ENCODE measurements at places on chromosomes 16 and 17. TPM values are rescaled to one million over a fixed set of nuclear protein-coding genes. Genes with fewer than 3 reads are reported as not detected.

GRCh38 chr16:13111747-13112146, 210.3 kb downstream of the SHISA9 start:
- no peak for DNase-seq

GRCh38 chr17:49469831-49470810, 25.0 kb upstream of the NGFR start:
- no peak for DNase-seq

DNA sequence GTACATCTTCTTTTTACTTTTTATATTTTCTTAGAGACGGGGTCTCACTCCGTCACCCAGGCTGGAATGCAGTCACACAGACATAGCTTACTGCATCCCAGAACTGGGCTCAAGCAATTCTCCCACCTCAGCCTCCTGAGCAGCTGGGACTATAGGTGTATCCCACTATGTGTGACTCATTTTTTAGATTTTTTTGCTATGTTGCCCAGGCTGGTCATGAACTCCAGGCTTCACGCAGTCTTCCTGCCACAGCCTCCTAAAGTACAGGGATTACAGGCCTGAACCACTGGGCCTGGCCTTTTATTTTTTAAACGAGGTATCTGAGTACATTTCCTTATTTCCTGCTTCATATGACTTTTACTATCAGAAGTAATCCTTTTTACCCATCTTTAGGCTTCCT, 48.0 kb downstream of the GLG1 start:
- no peak for DNase-seq

- no peak for DNase-seq
Observed at GRCh38 chr16:47065766-47066688, 77.7 kb downstream of the NETO2 start.

- DNase-seq = no peak
Observed at GRCh38 chr16:72125635-72126428, 32.2 kb downstream of the DHX38 start.

DNA sequence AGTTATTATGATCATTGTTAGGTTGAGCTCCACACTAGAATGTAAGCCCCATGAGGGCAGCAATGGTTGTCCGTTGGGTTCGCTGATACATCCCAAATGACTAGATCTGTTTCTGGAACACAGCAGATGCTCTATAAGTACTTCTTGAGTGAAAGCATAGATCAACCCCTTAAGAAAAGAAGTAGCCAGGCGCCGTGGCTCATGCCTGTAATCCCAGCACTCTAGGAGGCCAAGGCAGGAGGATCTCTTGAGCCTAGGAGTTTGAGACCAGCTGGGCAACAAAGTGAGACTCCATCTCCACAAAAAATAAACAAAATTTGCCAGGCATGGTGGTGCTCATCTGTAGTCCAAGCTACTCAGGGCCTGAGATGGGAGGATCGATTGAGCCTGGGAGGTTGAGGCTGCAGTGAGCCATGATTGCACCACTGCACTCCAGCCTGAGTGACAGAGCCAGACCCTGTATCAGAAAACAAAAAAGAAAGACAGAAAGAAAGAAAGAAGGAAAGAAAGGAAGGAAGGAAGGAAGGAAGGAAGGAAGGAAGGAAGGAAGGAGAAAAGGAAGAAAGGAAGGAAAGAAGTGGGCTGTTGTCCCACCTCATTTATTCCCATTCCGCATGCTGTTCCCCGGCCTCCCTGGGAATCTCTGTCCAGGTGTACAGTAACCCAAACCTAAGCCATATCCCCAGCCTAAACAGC, 54.4 kb upstream of the RPL38 start:
- DNase-seq = no peak

KRTAP4-3 gene
- not detected for total RNA-seq

GRCh38 chr16:68644715-68645493, at the start of gene CDH3:
Gene CDH3 (plus strand): TSS chr16:68645310. CDS start chr16:68645380, 70 bp downstream.
- peak; percentile 13 for DNase-seq

- no peak for DNase-seq
Observed at GRCh38 chr17:9363440-9364350, 211.9 kb downstream of the STX8 start.

GRCh38 chr16:23401139-23401538, 51.9 kb downstream of the COG7 start:
- DNase-seq = no peak

- DNase-seq = no peak
Observed at GRCh38 chr16:25689137-25689836, 2.5 kb upstream of the HS3ST4 start.

GRCh38 chr16:71464231-71464630, 2.2 kb upstream of the ZNF23 start:
- DNase-seq = no peak

DNA sequence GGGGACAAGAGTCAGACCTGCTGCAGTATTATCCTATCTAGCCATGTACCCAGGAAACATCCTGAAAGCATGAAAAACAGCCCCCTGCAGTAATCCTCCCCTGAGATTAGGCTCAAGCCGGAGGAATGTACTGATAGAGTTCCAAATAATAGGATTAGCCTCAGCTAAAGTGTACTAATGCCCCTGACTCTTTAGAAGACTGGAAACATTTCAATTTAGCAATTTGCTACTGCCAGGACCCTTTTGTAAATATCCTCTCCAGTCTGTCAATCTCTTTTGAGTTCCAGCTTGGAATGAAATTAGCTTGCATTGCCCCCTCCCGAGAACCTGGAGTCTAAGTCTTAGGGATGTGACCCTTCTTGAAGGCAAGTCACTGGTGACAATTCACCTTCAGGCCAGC, 110.8 kb upstream of the DNAH9 start:
- no peak for DNase-seq

KRTAP4-5 gene
- total RNA-seq = not detected

DNA sequence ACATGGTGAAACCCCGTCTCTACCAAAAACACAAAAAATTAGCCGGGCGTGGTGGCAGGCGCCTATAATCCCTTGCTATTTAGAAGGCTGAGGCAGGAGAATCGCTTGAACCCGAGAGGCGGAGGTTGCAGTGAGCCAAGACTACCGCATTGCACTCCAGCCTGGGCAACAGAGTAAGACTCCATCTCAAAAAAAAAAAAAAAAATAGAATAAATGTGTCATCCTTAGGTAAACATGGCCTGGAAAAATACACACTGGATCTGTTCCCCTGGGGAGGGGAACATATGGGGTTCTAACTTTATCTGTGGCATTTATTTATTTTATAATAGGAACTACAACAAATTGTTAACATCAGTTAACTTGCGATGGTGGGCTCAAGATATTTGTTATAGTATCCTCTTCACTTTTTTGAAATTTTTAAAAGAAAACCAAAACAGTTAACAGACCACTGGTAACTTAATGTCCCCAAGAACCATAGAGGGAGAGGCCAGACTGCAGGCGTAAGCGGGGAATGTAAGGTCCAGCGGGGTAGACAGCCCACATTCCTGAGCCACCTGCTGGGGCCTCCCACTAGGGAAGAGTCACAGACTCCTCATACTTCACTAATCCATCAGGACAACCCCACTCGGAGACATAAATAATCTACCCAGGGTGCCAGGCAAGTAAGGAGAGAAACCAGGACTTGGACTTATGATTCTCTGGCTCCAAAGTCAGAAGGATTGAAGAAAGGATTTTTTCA, 12.5 kb upstream of the TXNDC11 start:
- DNase-seq = no peak

GRCh38 chr16:48173889-48174288, 18.1 kb upstream of the ABCC12 start:
- DNase-seq = no peak

- DNase-seq = no peak
Observed at GRCh38 chr17:18093616-18094408, 6.1 kb downstream of the DRG2 start.

EVI2A gene
- 41.5 TPM for total RNA-seq

GRCh38 chr16:20382202-20382948, 22.2 kb downstream of the PDILT start:
- DNase-seq = no peak

KIF19 gene
- total RNA-seq = 0.20 TPM

ADGRG1 gene
- total RNA-seq = 29.8 TPM

CACNG1 gene
- not detected for total RNA-seq

DNA sequence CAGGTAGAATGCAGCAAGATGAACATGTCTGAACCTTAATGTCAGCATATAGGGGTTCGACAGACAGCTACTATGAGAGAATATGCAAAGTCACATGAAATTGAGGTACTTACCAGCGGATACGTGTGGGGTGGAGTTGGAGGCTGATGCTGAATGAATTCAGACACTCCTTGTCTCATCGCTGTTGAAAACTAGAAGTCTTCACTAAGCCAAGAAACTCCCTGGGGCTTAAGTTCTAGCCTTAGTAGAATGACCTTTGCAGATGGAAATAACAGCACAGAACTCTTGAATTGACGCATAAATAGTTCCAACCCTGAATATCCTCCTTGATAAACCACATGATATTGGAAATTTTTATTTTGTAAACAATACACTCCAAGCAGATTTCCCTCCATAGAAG, 32.9 kb upstream of the MYOCD start:
- no peak for DNase-seq

DNA sequence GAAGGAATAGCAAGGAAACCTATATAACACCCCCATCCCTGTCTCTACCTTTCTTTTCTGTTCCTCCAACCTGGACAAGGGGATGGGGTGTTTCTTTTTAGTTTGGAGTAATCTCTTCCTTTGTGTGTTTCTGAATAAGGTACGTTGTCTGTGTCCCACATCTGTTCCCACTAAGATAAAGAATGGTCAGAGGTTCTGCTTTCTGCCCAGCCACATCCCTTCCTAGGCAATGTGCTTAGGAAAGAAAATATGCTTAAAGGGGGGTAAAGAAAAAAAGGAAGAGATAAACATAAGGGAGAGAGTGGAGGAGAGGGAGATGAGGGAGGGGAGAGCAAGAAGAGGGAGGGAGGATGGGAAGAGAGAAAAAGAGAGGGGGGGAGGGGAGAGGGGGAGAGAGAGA, 35.1 kb downstream of the SLC6A2 start:
- DNase-seq = no peak

CLDN7 gene
- total RNA-seq = 1.1 TPM

DNA sequence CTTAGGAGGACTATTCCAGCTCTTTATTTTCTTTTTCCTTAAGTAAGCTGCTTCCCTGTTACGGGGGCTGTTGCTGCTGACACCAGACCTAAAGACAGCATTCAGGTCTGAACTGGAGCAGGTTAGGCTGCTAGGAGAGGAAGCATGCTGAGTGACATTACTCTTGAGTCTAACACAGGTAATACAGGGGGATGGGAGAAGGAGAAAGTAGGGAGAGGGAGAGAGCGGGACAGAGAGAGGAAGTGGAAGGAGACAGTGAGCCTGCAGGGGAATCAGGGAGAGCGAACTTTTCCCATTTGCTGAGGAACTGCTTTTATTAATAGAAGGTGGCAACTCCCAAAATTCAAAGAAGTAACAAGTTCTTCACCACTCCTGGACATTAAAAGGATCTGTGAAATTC, 130.9 kb downstream of the PARN start:
- DNase-seq = no peak

KRT15 gene
- not detected for total RNA-seq

- no peak for DNase-seq
Observed at GRCh38 chr16:2145843-2146242, 2.6 kb upstream of the RAB26 start.

GRCh38 chr17:77882481-77883212, 75.9 kb upstream of the TNRC6C start:
- DNase-seq = peak; percentile 93

DNA sequence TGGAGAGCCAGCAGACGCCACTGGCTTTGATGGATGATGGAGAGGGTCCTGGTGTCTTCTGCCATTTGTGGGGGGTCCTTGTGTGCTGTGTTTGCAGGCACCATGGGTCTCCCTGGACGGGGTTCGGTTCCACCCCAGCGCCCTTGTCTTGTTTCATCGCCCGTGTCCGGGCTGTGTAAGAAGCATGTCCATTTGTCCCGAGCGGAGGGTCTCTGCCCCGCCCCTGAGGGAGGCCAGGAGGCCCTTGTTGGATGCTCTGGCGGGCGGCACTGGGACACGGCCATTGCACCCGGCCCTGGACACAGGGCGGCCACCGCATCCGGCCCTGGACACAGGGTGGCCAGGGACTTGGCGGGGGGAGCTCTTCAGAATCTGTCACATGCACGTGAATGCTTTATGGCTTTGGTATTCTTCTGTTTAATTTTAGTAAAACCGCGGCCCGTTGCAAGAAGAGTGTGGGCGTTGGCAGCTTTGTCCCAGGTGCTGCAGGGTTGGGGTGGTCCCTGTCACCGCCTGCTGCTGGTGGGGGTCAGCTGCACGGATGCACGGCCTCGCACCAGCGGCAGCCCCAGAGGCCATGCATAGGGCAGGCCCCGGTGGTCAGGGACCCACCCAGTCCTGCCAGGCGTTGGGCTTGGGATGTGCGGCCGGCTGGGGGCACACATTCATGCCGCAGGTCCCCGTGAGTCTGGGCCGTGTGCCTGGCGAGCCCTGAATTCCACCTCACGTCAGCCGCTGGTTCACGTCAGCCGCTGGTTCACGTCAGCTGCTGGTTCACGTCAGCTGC, 21.0 kb upstream of the ZNF750 start:
- DNase-seq = no peak

DNA sequence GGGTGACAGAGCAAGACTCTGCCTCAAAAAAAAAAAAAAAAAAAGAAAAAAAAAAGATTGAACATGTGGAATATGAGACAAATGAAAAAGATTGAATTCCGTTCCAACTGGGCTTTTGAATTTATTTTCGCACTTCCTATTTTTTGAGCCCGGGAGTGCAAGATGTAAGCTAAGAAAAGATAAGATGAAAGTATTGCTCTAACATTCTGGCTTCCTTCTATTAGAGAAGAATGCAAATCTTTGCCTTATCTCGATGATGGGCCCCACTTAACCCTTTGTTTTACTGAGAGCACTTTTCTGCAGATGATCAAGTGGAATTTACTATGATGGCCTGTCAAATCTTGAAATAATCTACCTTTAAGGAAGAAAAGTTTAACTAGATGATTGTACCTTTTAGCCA, 96.3 kb downstream of the WWOX start:
- DNase-seq = no peak

DNA sequence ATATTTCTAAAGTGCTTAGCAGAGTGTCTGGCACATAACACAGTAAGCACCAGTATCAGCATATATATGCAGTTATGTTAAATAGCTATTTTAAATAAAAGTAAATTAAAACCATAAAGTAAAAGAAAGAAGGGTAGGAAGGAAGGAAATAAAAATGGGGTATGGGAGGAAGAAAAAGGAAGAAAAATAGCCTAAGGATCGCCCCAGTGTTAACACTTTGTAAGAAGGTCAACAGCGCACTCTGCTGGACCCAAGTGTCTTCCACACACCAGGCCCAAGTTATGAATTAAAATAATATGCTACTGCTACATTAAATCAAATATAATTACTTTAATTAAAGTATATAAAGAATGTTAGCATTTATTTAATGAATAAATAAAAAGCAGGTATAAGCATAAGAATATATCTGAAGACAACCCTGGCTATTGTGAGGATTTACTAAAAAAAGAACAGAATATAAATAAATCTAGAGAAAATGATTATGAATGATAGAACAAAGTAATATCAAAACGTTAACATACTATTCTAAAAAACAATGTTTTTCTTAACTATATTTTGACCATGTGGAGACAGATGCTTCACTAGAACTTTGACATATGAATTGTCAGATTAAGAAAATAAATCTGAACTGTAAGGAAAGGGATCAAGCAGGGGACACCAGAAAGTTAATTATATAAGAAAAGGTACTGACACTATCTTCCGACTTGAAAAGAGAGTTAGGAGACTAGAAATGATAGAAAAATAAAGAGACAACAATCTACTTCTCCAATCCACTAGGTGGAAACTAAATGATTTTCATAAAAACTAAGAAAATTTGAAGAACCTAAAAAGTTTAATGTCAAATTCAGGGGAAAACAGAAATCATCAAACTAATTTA, 25.9 kb downstream of the BRIP1 start:
- DNase-seq = peak; percentile 36

- DNase-seq = peak; percentile 8
Observed at GRCh38 chr17:68759343-68760140, 158.4 kb upstream of the FAM20A start.

SLC12A3 gene
- not detected for total RNA-seq

GRCh38 chr16:12729448-12729847, 74.2 kb downstream of the CPPED1 start:
- DNase-seq = no peak
